ENCODE measurements at places on chromosomes 3 and 15.
A peak's percentile ranks its signal among the peaks of the same experiment; 100 is the strongest.

DNA sequence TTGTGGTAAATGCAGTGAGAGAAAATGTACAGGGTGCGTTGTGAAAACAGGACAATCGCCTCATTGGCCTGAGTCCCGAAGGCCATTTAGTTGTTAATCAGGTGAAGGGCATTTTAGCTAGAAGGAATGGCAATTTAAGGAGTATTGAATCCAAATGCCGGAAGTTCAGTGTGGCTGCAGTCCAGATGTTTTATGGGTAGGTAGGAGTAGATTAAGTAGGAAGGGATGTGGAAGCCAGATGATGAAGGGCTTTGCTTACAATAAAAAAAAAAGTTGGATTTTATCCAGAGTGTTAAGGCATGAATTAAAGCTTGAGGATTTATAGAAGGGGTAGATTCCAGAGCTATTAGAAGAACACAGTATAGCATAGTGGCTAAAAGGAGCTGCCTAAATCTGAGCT lies 572.7 kb downstream of the NLGN1 start:
- no peak for DNase-seq

- DNase-seq, result no peak
Measured at GRCh38 chr3:190265796-190266195, 56.5 kb downstream of the CLDN1 start.

DNA sequence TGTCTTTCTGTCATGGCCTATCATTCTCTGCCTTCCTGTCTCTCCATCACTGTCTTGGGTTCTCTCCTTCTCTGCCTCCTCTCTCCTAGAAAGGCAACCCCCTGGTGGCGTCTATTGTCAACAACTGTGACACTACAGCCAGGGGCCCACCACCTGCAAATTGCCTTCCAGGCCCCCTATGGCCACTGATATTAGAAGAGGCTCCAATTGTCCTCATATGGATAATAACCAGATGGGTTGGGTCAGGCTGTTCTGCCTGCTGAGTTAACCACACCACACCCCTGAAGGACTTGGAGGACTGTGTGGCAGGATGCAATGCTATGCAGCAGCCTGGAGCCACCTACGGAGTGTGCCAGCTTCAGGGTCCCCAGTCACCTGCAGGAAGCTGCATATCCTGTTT lies 665.0 kb downstream of the NTRK3 start:
- DNase-seq, result no peak

- no peak for DNase-seq
Measured at GRCh38 chr15:44811337-44811736, 75.0 kb downstream of the TRIM69 start.

GRCh38 chr3:53938645-53939044 lies 47.0 kb upstream of the SELENOK start:
- DNase-seq, result peak; percentile 32

GRCh38 chr3:102156426-102156825 lies 278.4 kb upstream of the ZPLD1 start:
- DNase-seq, result no peak

DNA sequence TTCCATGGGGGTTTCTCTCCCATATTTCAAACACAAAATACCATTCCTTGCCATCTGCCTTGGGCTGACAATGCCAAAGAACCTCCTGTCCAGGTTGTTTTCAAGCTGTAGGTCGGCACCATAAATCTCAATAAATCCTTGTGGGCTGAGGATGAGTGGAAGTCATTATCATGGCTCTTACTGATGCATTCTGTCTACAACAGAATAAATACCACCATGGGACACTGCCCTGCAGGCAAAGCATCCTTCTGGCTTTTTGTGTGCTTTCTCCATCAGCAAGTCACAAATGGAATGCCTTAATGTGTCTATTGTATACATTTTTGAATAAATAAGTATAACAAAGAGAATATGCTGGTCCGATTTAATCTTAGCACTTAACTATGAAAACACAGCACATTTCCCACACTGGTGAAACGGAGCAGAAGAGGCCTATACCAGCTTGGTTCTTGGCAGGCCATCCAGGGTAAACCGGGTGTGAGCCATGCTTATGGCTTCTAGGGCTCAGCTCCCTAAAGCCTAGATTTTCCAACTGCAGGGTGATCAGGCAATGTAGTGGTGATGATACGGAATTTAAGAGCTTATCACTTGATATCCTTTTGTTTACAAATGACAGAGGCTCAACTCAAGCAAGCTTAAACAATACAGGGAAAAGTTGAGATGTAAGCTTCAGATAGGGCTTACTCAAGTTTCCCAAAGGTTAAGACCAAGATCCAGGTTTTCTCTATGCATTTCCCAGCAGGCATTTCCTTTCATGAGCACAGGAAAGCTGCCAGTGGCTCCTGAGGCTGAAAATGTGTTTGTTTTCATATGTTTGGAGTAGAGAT lies 133.2 kb upstream of the LRTM1 start:
- DNase-seq, result no peak

Data from CD4-positive, alpha-beta T cell treated with Interleukin-10 for 1 hour (primary cell).